ENCODE measurements at places on chromosomes 6 and 20.

GRCh38 chr20:1362484-1362883 is 30.4 kb downstream of the FKBP1A start:
- no peak for DNase-seq

DNA sequence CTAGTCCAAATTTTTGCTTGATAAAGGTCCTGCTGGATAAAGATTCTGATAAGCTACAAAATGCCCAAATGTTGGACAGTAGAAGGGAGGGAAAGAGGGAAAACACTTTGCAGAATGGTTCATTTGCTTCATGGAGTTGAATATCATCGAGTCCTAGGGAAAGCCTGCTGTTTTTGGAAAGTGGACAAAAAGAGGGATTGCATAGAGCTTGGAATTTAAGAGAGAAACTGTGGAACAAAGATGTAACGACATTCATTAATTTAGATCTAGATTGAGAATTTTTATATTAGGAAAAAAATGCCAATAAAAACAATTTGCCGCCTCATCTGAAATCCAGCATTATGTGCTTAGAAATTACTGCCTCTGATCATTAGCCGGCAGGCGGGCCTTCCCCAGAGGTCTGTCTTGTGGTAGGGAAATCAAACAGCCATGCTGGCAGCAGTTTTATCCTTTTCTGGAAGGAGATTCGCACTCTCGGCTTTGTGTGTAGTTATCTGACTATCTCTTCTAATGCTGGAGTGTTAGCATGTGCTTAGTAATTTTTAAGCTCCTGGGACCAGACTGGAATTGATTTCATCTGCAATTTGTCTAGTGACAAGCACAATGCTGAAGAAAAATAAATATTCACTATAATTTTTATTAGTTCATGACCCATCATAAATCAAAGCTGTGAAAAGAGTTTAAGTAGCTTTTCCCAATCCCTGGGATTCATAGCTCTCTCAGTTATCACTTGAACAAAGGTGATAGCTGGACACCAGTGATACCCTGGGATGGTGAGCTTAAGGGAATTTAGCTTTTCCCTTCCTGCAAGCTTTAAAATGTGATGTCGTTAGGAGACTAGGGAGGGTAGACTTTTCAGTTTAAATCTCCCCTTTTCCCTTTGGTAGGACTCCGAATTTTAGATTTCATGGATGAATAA is 329.5 kb downstream of the PRL start:
- no peak for DNase-seq

GRCh38 chr6:152271776-152272464 is 365.2 kb downstream of the SYNE1 start:
- DNase-seq: no peak

- no peak for DNase-seq
Measured at GRCh38 chr20:25541676-25542075, 43.7 kb downstream of the NINL start.

- DNase-seq: no peak
Measured at GRCh38 chr20:31943052-31943471, 8.8 kb downstream of the PDRG1 start.

DNA sequence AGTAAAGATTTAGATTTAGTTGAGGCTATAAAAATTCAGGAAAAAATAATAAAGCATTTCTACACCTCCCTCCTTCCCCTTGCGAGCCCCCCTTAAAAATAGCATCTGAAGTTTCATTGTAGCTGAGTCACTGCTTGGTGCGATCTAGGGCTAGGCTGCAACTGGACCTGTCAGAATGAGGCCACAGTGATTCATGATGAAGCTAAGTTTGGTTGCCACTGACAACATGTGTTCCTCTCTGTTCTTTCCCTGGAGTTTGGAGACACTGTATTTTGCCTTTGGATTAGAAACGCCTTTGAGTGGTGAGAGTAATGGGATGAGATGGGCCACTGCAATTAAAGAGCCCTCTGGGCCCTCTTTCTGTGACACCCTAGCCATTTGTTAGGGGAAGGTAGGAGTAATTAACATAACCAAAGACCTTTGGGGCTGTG is 334.1 kb downstream of the NRN1 start:
- DNase-seq: no peak

GRCh38 chr6:100865525-100865924 is 15.6 kb downstream of the ASCC3 start:
- DNase-seq: no peak

DNA sequence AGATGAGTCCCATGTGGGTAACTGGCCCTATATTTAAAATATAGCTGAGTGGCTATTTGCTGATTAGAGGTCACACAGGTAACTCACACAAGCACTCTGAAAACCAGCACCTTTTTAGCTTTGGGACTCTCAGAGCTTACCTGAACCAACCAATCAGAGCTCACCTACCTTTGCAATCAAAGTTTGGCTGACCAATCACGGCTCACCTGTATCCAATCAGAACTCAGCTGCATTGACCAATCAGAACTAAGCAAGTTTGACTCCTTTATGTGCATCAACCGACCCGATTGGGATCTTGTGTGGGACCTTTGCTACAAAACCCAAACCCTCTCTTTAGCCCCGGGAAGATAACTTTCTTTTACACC is 106.8 kb upstream of the NXT1 start:
- DNase-seq: no peak

GRCh38 chr6:147311218-147311617 is 107.0 kb downstream of the STXBP5 start:
- DNase-seq: no peak

DNA sequence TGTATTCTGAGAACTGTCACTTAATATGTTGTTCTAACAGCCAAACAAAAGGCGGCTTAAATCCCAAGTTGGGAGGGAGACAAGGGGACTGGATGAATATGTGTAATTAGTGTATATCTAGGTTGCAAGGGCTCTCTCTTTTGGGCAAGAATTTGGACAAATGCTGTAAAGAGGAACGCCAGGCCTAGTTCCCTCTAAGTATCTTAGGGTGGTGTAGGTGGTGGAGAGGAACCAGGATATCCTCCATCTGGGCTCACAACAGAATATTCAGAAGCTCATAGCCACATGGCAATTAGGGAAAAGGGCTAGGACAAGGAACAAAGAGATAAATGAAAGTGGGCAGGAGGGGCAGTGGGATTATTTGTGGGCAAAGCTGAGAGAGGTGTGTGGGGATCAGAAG is 149.5 kb downstream of the LRFN2 start:
- no peak for DNase-seq

DNA sequence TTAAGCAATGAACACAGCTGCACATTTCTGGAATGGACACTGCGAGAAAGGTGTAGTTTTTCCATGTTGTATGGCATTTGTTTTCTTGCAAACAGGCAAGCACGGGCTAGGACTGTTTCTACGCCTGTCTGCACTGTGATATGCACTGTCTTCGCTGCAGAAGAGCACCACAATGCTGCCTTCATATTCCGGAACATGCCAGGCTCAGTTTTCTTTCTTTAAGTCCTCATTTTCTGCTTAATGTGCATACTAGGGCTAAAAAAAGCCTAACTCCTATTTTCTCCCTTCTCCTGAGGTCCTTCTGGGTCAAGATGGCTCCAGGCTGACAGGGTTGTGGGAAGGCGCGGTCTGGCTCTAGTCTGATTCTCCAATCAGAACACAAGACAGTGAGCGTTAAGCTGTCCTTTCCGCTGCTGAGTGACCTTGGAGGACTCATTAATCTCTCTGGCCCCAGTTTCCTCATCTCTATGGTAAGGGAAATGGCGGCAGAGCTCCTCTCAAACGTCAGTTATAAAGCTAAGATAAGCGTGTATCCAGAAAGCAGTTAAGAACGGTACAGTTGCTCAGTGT is 379.9 kb downstream of the C6orf118 start:
- DNase-seq: no peak

Data from islet precursor cell (in vitro differentiated cells).